ENCODE measurements at places on chromosomes 16 and 17.
A peak's percentile ranks its signal among the peaks of the same experiment; 100 is the strongest.

DNA sequence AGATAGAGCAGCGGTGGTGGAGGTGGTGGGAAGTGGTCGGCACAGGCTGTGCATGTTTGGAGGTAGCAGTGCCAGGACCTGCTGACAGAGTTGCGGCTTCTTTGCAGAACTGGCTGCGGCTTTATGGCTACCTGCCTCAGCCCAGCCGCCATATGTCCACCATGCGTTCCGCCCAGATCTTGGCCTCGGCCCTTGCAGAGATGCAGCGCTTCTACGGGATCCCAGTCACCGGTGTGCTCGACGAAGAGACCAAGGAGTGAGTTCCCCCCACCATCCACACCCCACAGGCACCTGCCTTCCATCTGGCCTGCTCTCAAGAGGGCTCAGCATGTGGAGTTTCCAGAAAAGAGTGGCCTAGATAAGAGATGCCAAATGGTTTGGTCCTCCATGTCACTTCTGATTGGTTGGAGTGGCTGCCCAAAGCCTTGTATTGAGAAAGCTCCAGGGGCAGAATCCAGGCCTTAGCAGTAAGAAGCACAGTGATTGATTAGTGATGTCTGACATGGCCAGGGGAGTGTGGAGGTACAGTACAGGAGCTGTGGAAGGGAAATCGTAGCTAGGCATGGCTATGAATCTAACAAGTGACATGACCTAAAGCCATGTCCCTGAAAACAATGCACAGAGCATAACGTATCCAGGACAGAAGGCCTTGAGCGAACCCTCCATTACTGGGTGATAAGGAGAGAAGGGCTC lies 12.0 kb downstream of the MMP15 start:
- no peak for DNase-seq

GRCh38 chr17:41416479-41416878 lies 7.9 kb downstream of the KRT37 start:
- DNase-seq, result no peak

DNA sequence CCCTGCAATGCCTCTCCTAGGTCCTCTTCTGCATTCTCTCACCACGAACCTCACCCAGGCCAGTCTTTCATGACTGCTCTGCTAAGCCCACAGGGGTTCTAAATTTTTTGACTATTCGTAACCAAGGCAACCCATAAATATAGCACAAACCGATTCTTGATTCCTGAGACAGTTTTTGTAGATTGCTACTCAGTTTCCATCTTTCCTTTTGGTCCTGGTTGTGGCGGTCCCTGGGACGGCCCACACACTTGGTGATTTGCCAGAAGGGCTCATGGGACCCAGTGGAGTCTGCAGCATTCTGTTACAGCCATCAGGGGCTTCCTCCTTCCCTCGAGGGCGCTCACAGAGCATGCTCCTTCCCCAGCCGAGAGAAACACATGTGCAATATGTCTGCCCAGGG lies 23.4 kb upstream of the MGAT5B start:
- DNase-seq, result no peak

- peak; percentile 56 for DNase-seq
These were observed 23.7 kb upstream of the RCVRN start for GRCh38 chr17:9928601-9929333.

DNA sequence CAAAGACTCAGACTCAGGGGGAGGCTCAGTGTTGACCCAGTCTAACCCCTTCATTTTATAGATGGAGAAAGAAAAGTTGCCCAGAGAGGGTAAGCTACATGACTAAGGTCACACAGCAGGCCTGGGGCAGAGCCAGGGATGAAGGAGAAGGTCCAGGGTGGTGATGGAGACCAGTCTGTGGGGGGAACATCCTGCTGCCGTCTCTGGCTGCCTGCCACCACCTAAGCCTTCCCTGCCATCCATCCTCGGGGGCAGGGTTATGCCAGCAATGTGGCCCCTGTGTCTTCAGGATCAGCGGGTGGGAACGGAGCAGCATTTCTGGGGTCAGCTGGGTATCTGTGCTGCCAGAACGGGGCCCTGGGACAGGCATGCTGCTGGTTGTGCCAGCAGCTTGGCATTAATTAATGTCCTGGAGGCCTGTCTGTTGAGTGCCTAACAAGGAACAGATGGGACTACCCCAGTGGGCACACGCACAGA lies 5.5 kb downstream of the DOK4 start:
- DNase-seq, result no peak

GRCh38 chr16:1877804-1878203 lies 5.8 kb upstream of the MEIOB start:
- DNase-seq, result no peak

GRCh38 chr16:79928142-79928873 lies 327.8 kb upstream of the MAF start:
- DNase-seq, result no peak

GRCh38 chr16:76241755-76242154 lies 35.4 kb upstream of the CNTNAP4 start:
- no peak for DNase-seq
